ENCODE measurements at places on chromosomes 16 and 17.

GRCh38 chr17:57271821-57272220 is 15.5 kb downstream of the MSI2 start:
- no peak for DNase-seq

- DNase-seq, result no peak
Measured at GRCh38 chr17:78707016-78707415, 75.1 kb downstream of the CYTH1 start.

- DNase-seq, result no peak
Measured at GRCh38 chr16:30379158-30379783, 3.1 kb downstream of the SEPTIN1 start.

GRCh38 chr16:56998861-56999260 is 9.5 kb downstream of the NLRC5 start:
- no peak for DNase-seq

- no peak for DNase-seq
Measured at GRCh38 chr16:56190677-56191155, 573 bp upstream of the GNAO1 start.

DNA sequence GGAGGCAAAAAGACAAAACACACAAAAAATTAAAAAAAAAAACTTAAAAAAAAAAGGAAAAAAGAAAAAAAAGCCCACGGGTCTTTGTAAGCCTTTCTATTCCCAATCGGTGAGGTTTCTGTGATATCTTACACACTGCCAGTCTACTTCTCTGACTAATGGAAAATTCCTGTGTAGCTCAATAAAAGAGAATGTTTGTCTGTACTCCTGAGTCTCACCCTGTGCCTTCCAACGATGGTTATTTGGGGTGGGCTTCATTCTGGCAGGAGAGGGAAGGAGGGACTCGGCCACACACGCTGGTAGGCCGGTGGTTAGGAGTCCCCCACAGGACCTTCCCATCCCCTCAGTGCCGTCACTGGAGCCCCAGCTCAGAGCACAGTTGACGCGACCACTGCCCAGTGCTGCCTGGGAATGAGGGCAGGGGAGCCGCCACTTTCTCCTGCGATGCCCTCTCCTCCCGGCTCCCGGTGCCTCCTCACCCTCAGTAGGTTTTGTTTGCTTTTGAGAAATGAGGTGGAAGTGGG is 68.0 kb downstream of the AMFR start:
- DNase-seq, result no peak

DNA sequence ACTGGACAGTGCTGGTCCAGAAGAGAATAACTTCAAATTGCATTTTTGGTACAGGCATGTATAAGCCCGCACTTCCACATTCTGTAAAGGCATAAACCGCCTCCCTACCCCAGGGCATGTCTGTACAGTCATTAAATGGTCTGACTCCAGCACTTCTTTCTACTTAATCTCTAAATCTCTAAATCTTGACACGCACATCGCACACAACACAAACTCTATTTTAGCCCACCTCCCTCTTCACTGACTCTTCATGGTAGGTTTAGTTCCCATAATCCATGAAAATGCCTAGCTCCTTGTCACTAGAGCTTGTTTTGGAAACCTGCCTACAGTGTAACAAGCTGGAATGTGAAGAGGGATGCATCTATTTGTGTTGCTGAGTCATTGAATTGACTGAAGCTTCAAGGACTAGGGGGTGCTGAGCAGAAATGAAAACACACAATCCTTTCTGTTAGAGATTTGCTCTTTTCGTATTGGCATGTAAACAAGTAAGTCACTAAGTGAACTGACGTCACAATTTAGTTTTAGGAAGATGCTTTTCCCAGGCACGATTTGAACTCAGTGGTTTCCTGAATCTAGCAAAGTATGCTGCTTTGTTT is 1.6 kb upstream of the DUSP14 start:
- DNase-seq, result peak; percentile 76

GRCh38 chr17:9299695-9300094 is 275.9 kb downstream of the STX8 start:
- DNase-seq, result no peak

DNA sequence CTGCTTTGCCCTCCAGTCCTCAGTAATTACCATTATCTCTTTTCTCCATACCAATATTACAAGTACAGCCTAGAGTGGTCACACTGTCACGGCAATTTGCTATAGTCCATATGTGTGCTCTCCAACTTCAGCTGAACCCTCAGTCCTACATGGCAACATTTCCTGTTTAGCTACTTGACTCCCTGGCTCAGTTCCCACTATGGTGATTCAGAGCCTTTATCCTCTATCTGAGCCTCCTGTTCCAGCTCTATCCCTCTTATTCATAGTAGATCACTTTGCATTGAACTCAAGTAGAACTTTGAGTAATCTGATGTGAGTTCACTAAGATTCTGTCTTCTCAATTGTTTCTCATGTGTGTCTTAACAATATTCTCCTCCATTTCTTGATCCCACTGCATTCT is 43.7 kb upstream of the GOSR1 start:
- DNase-seq, result peak; percentile 52

GRCh38 chr17:15457723-15458094 is 9.7 kb downstream of the CDRT4 start:
- no peak for DNase-seq

DNA sequence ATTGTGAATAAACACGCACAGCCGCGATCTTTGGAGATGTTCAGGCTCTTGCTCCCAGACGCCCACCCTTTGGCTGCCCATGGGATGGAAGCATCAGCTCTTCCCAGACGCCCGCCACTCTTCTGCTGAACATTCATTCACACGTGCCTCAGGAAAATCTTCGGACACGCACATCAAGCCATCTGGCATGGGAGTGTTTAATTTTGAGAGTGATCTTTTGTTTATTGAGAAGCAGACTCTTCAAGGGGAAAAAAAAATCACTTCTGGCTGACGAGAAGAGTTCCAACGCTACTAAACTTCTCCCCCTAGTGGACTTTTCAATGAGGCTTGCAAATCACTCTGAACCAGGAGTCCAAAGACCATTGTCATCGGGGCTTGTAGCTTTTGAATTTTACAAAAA is 62.0 kb upstream of the NUDT7 start:
- peak; percentile 13 for DNase-seq

DNA sequence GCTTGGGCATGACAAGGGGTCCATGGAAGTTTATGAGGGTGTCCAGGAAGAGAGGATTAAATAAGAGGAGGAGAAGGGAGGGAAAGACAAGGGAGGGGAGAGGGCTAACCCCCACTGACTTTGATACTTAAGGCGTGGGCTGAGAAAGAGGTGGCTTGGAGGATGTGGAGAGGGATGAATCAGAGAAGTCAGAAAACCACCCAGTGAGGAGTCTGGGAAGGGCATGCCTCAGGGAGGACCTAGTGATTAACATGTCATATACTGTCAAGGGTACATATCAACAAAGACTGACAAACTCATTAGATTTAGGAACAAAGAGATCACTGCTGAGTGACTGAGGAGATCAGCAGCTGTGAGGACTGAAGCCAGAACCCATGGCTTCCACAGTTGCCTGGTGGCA is 145.4 kb downstream of the IRX5 start:
- no peak for DNase-seq

- DNase-seq, result no peak
Measured at GRCh38 chr16:963913-964312, 6.9 kb downstream of the LMF1 start.

DNA sequence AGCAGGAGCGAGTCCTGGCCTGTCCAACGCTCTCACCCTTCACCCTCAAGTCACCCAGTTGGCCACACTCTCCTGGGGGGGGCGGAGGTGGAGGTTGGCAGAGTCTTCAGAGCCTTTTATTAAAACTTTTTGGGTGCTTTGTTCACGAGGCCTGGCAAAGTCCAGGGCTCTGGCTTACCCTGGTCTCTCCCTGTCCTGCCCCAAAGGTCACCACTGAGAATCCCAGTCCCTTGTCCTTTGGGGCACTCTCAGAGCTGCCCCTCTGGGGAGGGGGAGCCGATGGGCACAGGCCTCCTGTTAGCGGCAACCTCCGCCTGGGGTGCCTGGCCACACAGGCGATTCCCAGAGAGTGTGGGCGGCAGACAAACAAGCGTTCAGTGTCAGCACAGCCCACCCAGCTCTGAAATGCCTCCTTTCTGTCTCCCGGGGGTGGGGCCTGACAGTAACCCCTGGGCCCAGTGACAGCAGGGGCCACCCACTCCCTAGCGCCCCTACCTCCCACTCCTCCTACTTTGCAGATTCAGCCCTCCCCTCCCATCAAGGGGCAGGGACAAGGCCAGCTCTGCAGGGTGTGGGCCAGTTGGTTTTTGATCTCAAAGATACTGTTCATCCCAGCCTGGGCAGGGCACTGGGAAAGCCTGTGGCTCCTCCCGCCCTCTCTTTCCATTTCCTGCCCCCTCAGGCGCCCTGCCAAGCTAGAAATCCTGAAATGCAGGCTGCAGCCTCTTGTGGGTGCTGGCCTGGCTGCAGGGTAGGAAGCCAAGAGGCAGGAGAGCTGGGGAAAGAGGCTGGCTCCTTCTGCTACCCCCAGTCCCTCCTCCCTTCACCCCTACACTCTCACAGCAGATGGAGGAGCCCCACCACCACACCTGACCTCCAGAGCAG is 36.6 kb upstream of the EMP2 start:
- peak; percentile 11 for DNase-seq

DNA sequence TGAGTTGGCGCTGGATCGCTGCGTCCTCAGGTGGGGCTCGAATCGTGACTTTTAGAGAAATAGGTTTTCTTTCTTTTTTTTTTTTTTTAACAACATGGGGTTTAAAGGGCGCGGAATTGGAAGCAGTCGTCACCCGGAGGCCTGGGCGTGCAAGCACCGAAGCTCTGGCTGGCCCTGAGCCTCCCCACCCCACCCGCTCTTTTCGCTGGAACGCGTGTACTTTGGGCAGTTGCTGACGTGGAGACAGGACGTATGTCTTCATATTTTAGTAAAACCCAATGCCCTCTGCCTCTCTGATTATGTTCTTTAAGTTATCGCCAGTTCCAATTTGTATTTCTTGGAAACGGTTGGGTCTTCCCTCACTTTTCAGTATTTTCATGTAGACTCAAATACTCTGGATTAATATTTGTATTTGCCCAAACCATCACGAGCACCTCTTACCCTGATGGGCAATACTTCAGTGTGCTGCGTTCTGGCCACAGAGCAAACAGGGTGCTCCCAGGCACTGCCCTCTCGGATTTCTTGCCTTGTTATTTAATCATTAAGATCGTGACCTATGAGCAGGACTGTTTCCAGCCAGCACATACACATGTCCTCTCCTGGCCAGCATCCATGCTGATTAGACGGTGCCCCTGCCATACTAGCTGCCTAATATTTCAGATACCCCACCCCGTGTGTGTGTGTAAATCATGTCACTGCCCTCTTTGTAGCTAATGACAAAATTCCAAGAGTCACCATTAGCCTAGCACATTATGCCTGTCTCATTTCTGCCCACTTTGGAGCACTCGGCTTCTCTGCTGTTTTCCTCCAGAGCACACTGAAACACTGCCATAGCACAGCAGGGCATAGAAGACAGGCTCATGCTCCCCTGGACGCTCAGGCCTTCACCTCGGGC is 805 bp upstream of the C16orf95 start:
- no peak for DNase-seq

DNA sequence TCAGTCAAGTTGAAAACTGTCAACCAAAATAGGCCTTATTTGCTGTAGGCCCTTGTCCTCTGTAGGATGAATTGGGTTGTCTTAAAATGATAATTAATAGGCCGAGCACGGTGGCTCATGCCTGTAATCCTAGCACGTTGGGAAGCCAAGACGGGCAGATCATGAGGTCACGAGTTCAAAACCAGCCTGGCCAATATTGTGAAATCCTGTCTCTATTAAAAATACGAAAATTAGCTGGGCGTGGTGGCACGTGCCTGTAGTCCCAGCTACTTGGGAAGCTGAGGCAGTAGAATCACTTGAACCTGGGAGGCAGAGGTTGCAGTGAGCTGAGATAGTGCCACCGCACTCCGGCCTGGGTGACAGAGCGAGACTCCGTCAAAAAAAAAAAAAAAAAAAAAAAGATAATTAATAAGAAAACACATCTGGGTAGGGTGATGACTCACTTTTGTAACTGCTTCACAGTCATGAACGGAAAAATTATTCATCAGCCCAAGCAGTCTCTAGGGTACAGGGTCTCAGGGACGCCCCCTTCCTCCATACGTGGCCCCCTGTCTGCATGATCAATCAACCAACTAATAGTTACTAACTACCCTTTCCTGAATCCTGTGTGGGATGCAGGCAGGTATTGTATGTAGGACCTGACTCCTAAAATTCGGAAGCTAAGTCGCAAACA is 137.0 kb upstream of the RCVRN start:
- no peak for DNase-seq

GRCh38 chr16:7324321-7324720 is 8.3 kb upstream of the RBFOX1 start:
- no peak for DNase-seq

DNA sequence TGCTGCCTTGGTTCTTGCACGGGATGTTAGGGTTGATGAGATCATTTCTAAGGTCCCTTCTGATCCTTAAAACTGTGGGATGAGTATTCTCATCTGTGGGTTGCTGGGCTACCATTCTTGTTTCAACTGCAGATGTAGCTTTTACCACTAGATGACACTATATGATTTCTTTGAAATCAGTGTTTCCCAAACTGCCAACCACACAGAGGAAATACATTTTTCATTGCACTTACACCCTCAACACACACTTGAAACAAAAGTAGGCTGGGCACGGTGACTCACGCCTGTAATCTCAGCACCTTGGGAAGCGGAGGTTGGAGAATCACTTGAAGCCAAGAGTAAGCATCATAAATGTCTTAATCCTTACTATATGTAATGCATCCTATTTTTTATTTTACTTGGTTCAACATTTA is 15.3 kb downstream of the LCMT1 start:
- peak; percentile 3 for DNase-seq

DNA sequence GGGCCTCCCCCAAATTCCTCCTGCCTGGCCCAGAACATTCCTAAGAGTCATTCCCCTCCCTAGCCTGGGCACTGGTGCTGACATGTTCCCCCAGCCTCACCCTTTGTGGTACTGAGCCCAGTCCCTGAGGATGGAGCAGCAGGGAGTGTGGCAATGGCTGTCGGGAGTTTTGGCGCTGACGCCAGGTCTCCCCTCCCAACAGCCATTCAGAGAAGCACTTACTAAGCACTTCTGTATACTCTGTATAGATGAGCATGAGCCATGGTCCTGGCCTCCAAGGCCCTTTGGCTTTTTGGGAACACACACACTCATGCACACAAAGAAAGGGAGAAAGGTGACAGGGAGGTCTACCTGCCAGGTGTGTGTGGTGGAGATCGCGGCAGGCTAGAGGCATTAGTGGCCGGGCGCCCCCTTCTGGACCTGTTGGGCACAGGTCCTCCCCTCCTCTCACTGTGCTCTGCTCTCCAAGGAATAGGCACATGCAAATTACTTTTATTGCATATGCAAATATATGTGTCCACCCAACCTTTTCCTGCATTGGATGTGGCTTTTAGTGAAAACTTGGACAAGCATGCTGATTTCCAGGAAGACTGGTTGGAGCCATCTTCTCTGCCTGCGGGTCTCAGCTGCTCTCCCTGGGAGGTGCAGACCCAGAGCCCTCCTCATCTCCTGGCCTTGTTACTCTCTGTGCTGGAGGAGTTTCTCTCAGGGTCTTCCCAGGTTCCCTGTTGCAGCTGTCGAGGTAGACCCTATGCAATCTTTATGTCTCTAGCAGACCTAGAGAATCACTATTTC is 17.4 kb upstream of the C17orf107 start:
- peak; percentile 1 for DNase-seq

GRCh38 chr17:27586203-27586721 is 44.7 kb upstream of the LGALS9 start:
- no peak for DNase-seq

GRCh38 chr17:45296833-45297124 is 20.0 kb downstream of the MAP3K14 start:
- DNase-seq, result no peak
